ENCODE measurements at places on chromosomes 1 and 21.

- DNase-seq, result no peak
Measured at GRCh38 chr1:245679821-245680780, 525.3 kb downstream of the KIF26B start.

GRCh38 chr1:78141531-78142231 is 95.9 kb downstream of the GIPC2 start:
- no peak for DNase-seq

DNA sequence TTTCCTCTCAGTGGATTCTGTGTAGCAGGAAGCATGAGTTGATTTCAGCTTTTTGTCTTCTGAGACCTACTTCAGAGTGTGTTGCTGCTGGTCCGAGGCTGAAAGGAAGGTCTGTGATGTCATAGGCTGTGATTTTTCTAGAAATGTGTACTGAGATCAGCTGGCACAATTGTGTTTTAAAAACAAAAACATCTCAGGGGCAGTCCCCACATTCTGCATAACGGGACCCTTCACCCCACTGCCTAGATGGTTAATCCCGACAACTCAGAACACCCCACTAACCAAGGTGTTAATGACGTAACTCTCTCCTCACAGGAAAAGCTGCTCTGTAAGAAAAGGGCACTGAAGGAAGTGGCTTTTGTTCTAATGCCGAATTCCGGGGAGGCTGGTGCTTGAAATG is 59.8 kb upstream of the PPP2R5A start:
- DNase-seq, result no peak

GRCh38 chr1:11458811-11459275 is 20.1 kb upstream of the DISP3 start:
- DNase-seq, result no peak

DNA sequence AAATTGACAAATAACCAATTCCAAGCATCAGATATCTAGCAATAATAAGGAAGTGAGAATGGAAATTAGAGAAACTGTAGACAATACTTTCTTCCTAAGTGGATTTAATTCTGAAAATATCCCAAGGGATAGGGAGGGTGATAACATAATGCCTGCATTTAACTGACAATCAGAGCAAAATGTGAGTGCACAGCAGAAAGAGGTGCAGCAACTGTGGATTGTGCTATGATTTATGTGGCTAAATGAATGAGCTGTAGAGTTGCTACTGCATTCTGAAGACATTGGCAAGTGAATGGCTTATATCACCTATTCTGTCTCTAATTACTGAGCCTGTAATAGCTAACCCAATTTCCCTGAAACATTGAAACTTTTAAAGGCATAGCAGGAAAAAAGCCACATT is 39.0 kb downstream of the OLFM3 start:
- no peak for DNase-seq

GRCh38 chr1:29323636-29324035 is 87.3 kb downstream of the PTPRU start:
- DNase-seq, result no peak

DNA sequence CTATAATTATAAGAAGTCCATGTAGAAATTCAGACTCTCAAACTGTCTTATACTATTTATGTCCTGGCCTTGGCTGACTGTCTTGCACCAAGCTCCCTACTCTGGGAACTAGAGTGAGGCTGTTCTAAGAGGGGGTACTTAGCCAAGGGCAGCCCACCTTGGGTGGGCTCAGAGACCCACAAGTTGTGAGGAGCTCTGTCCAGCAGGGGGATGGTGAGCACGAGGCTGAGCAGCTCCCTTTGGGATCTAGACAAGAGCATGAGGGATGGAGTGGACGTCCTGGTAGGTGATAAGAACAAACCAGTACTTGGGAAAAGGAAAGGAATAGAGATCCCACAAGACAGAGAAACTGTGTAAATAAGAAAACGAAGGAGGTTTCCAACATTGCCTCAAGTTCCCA is 127.1 kb upstream of the SLC44A3 start:
- no peak for DNase-seq

DNA sequence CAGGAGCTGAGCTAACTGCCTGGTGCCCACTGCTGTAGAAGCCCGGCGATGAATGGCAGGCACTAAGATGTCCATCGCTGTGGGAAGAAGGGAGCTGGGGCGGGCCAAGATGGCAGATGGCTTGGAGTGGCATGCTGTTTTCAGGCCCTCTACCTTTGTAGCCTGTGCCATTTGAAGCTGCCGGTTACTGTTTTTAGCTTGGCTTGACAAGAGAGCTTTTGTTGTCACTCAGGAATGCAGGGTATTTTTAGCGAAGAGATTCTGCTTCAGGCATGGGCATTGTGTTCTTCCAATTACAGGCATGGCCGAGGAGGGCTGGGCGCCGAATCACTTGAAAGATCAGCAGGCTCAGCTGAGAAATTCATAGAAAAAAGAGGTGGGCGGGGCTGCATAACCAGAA is 348.7 kb downstream of the RPS6KC1 start:
- DNase-seq, result no peak

DNA sequence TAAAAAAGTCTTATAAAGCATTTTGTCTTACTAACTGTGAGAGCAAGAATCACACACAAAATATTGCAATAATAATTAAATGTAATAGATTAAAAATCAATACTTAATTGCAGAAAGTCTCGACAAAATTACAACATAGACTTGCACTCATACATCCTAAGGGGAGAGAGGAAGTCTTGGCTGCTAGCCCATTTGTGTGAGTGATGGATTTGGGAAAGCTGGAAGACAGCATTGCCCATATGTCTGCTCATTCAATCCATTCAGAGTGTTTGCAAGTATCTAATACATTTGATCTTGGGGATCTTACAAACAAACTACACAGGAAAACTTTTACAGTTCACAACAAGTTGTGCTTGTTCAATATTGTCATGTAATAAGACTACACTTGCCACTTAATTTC is 140.5 kb downstream of the COL11A1 start:
- no peak for DNase-seq

DNA sequence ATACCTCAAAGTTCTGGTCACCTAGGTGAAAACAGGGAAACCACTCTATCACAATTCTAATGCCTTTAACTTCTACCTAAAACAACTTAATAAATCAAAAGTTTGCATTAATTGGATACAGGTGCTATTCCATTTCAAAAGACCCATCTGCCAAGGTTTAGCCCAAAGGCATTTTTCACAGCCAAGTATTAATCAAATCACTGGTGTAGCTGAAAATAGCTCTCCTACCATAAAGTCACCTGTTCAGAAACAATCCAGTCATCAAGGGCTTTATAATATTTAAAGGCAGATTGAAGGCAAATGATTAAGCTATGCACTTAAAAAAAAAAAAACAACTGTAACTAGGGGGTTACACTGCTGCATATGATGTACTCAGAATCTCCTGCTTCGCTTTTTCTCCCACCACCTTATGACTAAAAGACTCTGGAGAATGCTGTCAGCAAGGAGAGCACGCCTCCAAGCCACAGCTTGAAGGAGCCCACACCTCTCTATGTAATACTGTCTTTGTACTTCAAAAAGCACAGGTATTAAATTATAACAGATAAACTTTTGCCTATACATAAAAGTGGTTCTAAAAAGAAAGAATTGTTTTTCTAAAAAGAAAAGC is 20.5 kb downstream of the KIAA0319L start:
- peak; percentile 18 for DNase-seq

DNA sequence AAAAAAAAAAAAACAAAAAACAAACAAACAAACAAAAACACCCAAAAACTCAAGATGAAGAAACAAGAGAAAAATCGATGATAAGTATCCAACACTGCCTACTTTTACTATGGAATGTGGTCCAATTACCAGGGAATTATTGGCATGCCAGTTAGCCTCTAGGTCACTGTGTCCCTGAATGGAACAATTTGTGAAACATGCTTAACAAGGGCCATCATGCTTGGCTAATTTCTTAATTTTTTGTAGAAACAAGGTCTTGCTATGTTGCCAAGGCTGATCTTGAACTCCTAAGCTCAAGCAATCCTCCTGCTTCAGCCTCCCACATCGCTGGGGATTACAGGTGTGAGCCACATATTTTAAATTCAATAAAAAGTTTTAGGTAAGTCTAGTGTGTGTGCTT is 23.9 kb downstream of the PLPP3 start:
- no peak for DNase-seq

GRCh38 chr1:207883104-207883651 is 27.7 kb downstream of the CD34 start:
- DNase-seq, result no peak

GRCh38 chr1:17163789-17164666 is 40.9 kb upstream of the PADI1 start:
- DNase-seq, result no peak

DNA sequence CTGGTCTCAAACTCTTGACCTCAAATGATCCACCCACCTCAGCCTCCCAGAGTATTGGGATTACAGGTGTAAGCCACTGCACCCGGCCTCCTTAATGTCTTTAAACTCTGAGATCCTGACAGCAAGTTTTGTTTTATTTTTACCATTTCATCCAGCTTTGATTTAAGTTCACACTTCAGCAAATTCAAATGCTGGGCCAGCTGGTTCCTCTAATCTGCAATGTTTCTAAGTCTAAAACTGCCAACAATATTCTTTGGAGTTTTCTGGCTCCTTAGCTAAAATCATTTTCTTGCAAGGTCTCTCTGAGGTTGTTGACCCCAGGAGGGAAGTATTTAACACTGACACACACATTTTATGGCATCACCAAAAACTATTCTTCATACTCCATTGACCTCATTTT is 72.0 kb upstream of the COL24A1 start:
- DNase-seq, result no peak

- no peak for DNase-seq
Measured at GRCh38 chr1:109242387-109242786, 7.0 kb upstream of the CELSR2 start.

- DNase-seq, result no peak
Measured at GRCh38 chr1:204142032-204142974, 9.5 kb downstream of the ETNK2 start.

- peak; percentile 8 for DNase-seq
Measured at GRCh38 chr1:214469290-214469689, 82.1 kb downstream of the PTPN14 start.

- peak; percentile 92 for DNase-seq
Measured at GRCh38 chr1:220748089-220748934, at the start of gene MTARC2. TSS of gene MTARC2 (plus strand) at chr1:220748322. CDS start at chr1:220748532, 210 bp downstream.

DNA sequence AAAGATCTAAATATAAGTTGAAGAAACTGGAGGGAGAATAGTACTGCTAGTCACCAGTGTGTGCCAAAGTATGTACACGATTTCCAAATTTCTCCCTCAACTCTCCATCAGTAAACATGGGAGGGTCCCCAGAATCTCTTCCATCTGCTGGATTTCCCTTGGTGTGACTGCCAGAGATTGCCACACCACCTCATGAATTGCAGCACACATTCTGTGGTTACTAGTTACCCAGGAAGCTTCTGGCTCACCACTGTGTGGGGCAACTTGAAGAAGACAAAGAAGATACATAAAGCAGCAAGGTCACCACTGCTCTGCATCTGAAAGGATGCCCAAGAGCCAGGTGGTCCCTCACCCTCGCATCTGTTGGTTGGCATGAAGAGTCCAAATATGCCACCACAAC is 191.7 kb upstream of the ESRRG start:
- no peak for DNase-seq

GRCh38 chr1:10152709-10153284 is 57.6 kb upstream of the KIF1B start:
- peak; percentile 22 for DNase-seq

DNA sequence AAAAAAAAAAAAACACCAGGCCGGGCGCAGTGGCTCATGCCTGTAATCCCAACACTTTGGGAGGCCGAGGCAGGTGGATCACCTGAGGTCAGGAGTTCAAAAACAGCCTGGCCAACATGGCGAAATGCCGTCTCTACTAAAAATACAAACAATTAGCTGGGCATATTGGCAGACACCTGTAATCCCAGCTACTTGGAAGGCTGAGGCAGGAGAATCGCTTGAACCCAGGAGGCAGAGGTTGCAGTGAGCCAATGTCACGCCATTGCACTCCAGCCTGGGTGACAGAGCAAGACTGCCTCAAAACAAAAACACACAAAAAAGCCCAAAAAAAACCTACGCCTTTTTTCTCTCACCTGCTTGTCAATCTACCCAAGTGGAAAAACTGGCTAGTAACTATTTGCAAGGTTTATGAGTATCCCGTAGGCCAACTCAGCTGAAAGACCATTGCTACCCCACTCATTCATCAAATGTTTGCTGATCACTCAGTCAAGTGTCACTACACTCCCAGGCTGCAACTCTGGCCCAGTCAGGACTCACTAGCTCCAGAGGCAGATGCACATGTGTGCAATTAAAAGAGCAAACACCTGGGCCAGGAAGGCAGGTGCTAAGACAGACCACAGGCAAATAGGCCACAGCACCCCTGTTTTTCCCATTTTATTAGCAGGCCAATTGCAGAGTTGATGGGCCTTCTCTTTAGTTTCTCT is 2.0 kb downstream of the CSRP1 start:
- DNase-seq, result peak; percentile 10

DNA sequence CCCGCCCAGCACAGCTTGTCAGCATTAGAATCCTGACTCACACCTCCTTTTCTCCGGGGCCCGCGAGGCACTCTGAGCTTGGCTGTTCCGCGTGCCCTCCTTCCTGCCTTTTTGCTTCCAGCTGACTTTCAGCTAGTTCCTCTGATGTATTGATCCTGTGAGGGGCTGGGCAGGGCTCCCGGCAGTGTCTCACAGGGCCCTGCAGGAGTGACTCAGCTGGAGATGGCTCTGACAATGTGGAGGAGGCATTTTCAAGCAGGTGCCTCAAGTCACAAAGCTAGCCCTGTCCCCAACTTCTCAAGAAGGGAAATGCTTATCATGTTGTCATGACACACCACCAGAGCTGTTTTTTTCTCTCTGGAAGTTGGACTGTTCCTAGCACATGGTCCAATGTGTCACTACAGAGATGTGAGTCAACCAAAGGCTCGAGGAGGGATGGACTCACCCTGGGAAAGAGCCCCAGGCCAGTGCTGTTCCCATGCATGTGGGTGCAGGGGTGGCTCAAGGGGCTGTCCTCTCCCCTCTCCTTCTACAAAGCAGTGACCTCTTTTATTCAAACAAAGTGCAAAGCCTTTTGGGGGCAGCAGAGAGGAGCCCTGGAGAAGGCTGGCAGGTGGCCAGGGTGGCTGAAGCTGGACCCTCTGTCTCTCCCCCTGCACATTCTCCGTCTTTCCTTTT is 30.6 kb downstream of the SYT6 start:
- DNase-seq, result no peak

- DNase-seq, result no peak
Measured at GRCh38 chr1:41539418-41539805, 54.9 kb upstream of the EDN2 start.

GRCh38 chr21:31173881-31174555 is 135.7 kb upstream of the KRTAP19-8 start:
- DNase-seq, result no peak

DNA sequence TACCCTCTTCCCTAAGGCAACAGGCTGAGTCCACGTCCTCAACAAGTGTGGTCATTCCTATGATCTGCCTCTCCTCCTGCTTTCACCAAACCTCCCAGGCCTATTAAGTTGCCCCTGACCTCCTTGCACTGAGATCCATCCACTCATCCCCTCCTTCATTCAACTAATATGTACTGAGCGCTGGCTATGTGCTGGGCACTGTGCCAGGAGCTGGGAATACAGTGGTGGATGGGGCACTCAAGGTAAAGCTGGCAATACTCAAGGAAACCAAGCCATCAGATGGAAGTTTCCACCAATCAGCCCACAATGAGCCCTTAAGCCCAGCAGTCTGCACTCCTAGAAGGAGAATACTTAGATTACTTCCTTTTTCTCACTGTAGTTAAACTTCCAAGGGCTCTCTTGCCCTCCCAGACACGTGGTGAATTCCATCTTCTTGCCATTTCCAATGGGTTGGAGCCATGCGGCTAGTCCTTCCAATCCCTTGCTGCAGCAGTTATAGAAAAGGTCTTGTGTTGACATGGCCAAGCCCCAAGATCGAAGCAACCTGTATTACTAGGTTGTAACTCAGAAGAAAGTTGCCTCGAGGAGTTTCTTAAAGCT is 279.9 kb upstream of the RUNX1 start:
- DNase-seq, result no peak

- no peak for DNase-seq
Measured at GRCh38 chr1:11877074-11877473, 18.3 kb upstream of the NPPB start.

Data from NCI-H1417 (cell line).